ENCODE measurements at places on chromosomes 12 and 14.
A peak's percentile ranks its signal among the peaks of the same experiment; 100 is the strongest.

DNA sequence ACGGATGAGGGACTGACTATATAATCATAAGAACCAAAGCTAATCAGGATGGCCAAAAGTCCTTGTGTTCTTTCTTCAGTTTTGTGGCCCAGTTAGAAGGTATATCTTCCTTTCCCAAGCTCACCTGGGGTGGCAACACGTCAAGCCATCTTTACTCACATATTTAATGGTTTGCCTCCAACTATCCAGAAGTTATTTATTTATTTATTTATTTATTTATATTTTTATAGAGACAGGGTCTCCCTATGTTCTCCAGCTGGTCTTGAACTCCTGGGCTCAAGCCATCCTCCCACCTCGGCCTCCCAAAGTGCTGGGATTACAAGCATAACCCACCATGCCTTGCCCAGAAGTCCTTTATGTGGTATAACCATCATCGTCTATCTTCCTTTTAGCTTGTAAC lies 11.8 kb upstream of the SP7 start:
- no peak for DNase-seq

- DNase-seq: no peak
Measured at GRCh38 chr12:62726471-62726980, 208.4 kb downstream of the PPM1H start.

DNA sequence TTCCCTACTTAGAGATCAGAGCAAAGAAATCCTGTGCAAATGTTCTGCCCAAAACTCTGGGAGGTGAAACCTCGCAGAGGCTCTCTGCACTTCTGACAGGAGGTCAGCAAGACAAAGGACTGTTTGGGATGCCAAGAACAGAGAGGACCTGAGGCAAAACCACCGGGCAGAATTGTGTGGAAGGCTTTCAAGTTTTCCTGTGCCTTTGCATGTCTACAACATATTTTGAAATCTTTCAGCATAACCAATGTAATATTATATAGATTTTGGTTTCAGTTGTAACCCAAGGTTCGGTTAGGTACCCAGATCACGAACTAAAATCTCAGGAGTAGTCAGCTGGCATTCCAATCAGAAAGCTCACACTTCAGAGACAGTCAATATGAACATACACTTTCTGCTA lies 99.4 kb upstream of the PLEKHA5 start:
- no peak for DNase-seq

DNA sequence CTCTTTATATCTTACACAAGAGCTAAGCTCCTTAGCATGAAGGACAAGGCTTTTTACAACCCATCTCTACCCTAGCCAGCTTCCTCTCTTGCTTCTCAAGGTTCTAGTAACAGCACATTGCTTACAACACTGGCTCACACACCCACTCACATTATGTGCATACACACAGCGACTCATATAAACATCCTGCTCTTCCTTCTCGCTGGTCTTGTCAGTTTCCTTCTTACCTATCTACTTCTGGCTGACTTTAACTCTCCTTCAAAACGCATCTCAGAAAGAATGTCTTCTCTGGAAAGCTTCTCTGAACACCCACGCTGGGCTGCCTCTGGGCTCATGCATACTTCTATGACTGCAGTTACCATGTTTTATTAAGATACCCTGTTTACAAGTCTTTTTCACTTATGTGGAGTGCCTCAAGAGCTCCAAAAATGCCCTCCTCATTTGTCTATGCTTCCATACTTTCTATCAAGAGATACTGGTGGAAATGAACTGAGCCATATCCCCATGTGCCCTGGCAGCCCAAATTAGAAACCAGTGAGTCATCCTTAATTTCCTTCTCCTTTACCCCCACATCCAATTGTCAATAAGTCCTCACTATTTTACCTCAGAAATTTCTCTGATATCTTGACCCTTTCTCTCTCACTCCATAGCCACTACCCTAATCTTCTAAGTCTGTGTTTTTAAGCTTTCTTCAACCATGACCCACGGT lies 126.9 kb upstream of the KRAS start:
- DNase-seq: peak; percentile 11

DNA sequence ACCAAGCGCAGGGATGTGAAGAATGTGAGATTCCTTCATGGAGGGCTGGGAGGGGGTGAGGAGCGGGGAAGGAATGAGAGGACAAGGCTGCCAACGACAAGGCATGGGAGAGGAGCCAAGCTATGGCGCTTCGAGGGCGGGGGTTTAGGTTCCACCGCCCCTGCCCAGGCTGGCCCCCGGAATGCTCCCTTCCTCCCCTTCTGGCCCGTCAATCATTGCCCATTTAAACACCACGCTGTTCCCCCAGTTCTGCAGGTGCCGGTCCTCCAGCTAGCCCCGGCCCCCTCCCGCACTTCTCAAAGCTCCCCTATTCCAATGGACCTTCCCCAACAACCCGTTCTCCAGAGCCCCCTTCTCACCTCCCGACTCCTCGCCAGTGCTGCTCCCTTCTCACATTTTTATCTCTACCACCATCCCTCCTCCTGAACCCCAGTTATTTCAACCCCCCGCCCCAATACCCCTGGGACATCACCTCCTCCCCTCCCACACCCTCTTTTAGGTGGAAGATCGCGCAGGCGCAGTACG lies 428 bp downstream of the RNF41 start:
- no peak for DNase-seq

DNA sequence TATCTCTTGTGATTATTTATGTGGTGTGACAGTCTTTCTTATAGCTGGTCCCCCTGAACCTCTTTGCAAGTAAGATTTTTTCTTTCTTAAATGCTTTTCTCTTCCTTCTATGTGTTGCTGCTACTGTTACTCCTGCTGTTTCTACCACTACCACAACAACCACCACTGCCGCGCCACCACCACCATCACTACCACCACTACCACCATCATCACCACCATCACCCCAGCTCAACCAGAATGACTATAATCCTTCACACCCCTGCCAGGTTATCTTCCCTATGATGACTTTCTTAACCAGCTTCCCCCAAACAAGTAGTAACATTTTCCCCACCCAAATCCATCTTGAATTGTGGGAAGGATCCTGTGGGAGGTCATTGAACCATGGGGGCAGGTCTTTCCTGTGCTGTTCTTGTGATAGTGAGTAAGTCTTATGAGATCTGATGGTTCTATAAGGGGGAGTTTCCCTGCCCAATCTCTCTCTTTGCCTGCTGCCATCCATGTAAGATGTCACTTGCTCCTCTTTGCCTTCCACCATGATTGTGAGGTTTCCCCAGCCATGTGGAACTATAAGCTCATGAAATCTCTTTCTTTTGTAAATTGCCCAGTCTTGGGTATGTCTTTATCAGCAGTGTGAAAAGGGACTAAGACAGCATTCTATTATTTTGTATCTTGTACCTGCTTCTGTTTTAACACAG lies 52.2 kb downstream of the CHST11 start:
- DNase-seq: no peak

GRCh38 chr12:11795913-11796459 lies 146.5 kb downstream of the ETV6 start:
- no peak for DNase-seq

DNA sequence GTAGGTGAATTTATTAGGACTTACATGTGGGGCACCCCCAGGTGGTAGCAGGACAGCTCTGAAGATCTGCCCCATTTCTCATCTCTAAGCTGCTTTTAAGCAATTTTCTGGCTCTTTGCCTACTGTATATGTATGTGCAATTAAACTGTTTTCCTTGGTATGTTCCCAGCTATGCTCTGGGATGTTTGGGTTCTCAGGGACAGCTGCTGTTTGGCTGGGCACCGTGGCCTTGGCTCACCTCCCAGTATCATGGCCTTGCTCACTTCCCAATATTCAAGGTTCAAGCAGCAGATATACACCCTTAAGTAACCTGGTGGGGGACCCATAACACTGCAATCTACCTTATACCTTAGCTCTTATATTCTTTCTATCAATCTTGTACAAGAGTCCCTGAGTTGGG lies 53.7 kb upstream of the KITLG start:
- DNase-seq: no peak

DNA sequence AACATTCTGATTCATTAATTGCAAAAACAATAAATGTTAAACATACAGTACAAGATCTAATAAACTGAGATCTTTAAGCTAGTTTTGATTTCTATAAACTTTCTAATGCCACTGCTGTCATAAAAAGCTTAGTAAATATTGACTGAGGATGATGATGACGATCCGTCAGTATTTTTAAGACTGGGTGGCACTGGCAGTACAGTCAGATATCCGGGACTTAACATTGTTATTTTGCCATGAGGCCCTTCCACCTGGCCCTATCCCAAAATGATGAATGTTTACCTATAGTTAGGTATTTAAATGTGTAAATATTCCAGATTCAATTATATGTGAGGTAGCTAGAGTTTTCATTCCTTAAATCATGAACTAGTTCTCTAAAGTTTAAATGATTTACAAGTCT lies 158.5 kb downstream of the FOXA1 start:
- no peak for DNase-seq

DNA sequence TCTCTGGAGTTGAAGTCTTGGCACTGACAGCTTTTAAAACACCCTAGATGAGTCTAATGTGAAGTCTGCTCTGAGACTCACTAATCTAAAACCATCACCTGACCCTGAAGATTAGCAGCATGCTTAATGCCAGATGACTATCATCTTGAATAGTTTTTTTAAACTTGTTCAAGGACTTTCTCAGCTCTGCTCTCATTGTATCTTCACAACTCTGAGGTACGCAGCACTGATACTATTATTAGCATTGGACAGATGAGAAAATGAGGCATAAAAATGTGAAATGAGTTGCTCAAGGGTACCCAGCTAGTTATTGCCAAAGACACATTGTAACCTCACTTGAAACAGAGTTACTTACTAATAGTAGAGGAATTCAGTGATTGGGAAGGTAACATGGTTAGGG lies 4.8 kb downstream of the SLC38A1 start:
- no peak for DNase-seq

- no peak for DNase-seq
Measured at GRCh38 chr14:98230411-98230810, 1041.6 kb downstream of the BCL11B start.

GRCh38 chr12:12456637-12457036 lies 99.8 kb downstream of the BORCS5 start:
- DNase-seq: no peak

GRCh38 chr12:50425589-50426258 lies 25.0 kb downstream of the LARP4 start:
- no peak for DNase-seq

GRCh38 chr14:73743431-73743931 lies 29.3 kb upstream of the PNMA1 start:
- DNase-seq: peak; percentile 57

GRCh38 chr14:103384450-103385151 lies 614 bp upstream of the MARK3 start:
- DNase-seq: peak; percentile 4

GRCh38 chr12:11540615-11541310 lies 108.7 kb upstream of the ETV6 start:
- DNase-seq: no peak

GRCh38 chr14:55976655-55977054 lies 141.6 kb upstream of the PELI2 start:
- DNase-seq: no peak

GRCh38 chr12:96606644-96607043 lies 117.3 kb downstream of the CFAP54 start:
- DNase-seq: no peak

GRCh38 chr14:65881642-65882041 lies 469.1 kb downstream of the FUT8 start:
- no peak for DNase-seq

DNA sequence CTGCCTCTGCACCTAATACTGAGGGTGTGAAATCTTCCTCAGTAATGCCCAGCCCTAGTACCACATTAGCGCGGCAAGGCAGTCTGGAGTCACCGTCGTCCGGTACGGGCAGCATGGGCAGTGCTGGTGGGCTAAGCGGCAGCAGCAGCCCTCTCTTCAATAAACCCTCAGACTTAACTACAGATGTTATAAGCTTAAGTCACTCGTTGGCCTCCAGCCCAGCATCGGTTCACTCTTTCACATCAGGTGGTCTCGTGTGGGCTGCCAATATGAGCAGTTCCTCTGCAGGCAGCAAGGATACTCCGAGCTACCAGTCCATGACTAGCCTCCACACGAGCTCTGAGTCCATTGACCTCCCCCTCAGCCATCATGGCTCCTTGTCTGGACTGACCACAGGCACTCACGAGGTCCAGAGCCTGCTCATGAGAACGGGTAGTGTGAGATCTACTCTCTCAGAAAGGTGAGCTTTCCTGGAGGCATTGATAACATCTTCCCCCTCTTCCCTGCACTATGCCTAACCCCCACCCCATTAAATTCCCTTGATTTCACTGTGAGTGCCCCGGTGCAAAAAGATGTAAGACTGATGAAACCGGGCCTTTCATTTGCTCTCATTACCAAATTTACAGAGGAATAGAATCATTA lies 291.4 kb downstream of the NAV3 start:
- DNase-seq: no peak

- no peak for DNase-seq
Measured at GRCh38 chr14:50381823-50382287, 14.8 kb downstream of the CDKL1 start.

GRCh38 chr12:26297396-26298070 lies 102.2 kb downstream of the SSPN start:
- DNase-seq: no peak

GRCh38 chr12:47194501-47194900 lies 114.7 kb upstream of the AMIGO2 start:
- no peak for DNase-seq

DNA sequence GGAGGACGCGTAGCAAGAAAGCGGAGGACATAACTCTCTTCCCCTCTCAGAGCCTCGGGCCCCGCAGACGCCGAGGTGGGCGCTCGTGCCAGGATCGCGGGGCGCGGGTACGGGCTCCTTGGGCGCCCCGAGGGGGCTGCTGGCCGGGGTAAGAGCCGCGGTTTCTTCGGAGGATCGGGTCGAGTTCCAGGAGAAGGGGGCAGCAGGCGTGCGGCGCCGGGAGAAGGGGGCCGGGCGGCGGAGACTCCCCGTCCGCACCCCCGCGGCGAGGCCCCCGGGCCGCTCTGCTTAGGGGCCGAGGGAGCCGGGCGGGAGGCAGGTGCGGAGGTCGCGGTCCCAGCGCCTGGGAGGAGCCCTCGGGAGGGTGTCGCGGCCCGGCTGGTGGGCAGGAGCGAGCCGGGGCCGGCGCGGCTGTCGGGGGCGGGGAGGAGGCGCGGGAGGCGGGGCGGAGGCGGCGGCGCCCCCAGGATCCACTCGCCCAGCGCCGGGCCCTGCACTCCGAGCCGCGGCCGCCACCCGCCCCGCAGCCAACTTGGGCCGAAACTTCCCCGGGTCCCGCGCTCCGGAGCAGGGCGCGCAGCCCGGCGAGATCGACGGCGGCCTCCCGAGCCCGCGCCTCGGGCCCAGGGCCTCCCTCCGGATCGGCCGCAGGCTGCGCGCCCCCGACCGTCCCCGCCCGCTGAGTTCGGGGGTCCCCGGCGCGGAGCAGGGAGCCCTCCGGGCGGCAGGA lies 64.4 kb downstream of the FBXL14 start:
- no peak for DNase-seq

DNA sequence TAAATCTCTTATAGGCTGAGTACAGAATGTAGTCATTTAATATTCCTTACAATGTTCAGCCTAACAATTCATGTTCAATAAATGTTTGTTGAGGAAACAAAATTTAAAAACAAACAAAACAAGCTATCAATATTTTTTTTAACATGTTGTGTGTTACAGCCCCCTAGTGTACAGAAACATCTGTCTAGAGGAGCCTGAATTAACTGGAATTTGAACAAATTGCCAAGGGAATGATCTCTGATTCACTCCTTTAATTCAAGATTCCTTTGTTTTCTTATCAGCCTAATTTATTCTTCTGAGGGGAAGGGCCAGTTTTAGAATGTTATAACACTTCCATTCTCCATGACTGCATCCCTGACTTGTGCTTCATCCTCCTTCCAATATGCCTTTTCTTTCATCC lies 127.2 kb downstream of the CMAS start:
- DNase-seq: no peak

Measured in stimulated activated CD8-positive, alpha-beta memory T cell treated with anti-CD3 and anti-CD28 coated beads, Interleukin-4, amount 100 ng/mL, for 24 hours (primary cell).